ENCODE measurements at places on chromosomes 4 and X.

GRCh38 chr4:159368320-159368719 lies 265.4 kb downstream of the RAPGEF2 start:
- no peak for DNase-seq

GRCh38 chr4:163484906-163485305 lies 9.6 kb upstream of the TMA16 start:
- DNase-seq = no peak

DNA sequence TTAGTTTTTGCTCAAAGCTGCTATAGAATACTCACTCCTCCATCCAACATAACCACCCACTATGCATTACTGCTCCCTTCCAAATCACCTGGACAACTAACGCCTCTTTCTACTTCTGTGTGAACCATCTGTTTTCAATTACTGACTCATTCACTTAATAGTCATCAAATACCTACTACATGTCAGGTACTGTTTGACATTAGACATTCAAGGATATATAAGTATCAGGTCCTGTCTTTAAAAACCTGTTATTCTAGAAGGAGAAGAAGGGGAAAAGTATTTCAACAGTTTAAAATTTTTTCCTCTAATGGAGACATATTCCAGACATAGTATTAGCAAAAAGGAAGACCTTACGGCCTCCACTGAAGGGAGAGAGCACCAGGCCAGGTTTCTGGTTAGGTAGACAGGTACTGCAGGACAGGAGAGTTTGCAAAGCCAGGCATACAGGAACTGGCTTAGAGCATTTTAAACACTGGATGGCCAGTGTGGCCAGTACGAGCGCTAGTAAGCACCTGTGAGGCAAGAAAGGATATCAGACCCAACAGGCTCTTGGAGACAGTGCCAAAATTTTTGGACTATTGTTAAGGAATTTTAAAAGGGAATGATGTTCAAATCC lies 39.0 kb downstream of the SH3RF1 start:
- DNase-seq = no peak

- no peak for DNase-seq
Observed at GRCh38 chr4:151231915-151232595, 44.9 kb upstream of the PRSS48 start.

DNA sequence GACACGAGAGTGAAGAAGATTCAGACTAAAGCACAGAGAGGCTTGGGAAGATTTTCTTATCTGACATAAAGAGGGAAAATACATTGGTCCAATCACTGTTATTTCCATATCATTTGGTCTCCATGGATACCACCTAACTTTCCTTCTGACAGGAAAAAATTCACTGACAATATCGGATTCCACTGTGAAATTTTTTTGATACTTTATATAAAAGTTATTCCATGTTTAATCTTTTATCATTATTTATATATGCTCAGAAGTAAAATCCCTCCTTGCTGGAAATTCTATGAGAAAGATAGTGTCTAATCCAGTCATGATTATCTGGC lies 3.6 kb downstream of the IRF2 start:
- no peak for DNase-seq

DNA sequence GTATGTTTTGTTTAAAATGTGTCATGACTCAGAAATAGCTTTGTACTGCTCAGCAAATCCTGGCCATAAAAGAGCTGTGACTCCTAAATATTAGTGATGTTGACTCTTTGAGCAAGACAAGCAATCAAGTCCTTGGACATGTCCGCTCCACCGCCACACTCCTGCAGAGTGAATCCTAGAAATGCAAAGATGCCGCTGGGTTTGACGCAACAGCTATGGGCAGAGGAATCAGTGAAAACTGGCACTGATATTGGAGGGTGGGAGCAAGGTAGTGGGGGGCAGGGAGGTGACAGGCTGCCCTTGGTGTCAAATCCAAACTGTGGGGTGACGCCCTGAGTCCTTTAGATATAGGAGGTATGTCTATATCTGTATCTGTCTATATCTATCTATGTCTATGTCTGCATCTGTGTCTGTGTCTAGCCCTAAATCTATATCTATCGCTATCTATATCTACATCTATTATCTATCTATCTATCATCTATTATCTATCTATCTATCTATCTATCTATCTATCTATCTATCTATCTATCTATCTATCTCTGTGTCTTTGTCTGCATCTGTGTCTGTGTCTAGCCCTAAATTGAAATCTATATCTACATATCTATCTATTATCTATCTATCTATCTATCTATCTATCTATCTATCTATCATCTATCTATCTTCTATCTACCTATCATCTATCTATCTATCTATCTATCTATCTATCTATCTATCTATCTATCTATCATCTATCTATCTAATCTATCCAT lies 129.7 kb downstream of the CPE start:
- DNase-seq = no peak
